ENCODE measurements at places on chromosomes 4 and X.
A peak's percentile ranks its signal among the peaks of the same experiment; 100 is the strongest.

DNA sequence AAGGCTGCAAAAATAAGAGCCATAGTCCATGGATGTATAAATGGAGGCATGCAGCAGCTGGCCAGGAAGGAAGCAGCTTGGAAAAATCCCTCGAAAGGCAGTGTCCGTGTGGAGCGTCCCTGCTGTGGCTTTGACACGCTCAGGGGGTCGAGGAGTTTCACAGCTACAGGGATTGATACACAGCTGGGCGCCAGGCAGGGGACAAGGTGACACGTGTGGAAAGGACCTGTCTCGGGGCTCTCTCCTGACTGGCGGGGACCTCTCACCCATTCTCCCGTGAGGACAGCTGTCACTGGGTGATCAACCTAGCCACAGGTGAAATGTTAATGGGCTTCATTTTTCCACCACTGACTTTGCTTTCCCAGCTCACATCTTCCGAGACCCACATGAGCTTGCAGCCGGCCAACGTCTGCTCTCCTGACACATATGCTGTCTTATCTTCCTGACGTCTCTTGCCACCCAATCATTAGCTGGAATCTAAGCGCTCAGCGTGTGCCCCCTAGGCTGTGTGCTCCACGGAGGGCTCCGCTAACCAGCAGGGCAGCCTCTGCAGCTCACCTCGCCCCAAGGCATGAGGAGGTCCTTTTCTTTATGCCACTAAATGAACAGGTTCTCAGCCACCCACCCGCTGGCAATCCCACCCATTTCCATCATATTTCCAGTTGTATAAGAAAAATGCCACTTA lies 89.4 kb upstream of the AFAP1 start:
- no peaks in the 10 kb centered on the region for H3K36me3 ChIP-seq
- no peak overlapping the region for H3K27ac ChIP-seq
- DNase-seq, result no peak

GRCh38 chrX:45907786-45908185 lies 637.4 kb downstream of the ZNF674 start:
- H3K4me3 ChIP-seq, result no peak overlapping the region
- H3K27ac ChIP-seq, result no peak overlapping the region
- no peak for DNase-seq
- no peaks in the 10 kb centered on the region for H3K4me1 ChIP-seq
- H3K27me3 ChIP-seq, result no peaks in the 10 kb centered on the region

DNA sequence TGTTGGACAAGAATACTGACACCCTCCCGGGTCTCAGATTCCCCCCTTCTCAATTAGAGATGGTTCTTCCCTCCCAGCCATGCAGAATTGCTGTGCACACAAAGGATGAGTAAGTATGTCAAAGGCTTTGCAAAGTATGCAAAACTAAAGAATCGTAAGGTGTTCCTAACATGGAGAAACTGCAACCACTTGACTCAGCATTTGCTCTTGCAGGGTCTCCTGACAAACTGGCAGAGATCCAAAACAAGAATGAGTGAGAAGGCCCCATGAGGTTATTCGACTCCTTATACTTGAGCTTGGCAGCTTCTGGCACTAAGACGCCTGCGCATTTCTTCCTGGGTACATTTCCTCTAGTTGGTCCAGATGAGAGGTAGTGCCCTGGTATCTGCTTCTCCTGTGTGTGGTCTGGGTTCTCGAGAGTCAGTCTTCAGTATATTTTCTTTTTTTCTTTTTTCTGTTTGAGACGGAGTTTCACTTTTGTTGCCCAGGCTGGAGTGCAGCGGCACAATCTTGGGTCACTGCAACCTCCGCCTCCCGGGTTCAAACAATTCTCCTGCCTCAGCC lies 8.2 kb downstream of the FAM184B start:
- peaks cover 14% of the 10 kb centered on the region for H3K27me3 ChIP-seq
- H3K4me1 ChIP-seq, result no peaks in the 10 kb centered on the region
- no peak overlapping the region for H3K27ac ChIP-seq
- no peaks in the 10 kb centered on the region for H3K36me3 ChIP-seq

DNA sequence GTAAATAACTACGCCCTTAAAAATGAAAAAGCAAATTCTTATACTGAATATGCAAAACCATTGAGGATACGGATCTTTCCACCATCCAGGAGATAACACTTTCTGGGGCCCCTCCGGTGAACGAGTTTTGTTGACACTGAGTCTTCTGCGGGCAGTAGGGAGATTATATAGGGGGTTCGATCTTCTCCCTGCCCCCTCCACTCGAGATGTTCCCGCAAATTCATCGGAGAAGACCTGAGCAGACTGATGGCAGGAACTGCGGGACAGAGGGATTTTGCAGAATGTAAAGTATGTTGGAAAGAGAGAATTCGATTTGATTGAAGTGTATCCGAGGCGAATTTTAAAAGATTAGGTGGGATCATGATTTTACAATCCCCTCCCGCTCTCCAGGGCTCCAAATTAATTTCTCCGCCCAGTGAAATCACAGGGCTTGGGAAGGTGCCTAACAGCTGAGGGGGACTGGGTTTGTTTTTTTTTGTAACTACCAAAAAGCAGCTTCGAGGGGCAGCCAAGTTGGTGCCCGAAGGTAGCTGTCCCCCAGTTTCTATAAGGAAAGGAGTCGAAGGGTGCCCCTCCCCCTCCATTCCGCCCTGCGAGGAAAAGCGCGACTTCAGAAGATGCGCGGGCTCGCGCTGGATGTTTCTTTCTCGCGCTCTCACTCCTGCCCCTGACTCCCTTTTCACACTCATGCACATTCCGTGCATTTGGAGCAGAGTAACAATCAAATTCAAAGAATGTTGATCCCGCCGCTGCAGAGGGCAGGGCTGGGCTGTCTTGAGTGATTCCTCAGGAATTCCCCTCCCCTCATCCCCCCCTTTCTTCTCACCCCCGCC lies 1.2 kb downstream of the TMEM255A start:
- no peak for DNase-seq
- H3K27ac ChIP-seq, result peak overlapping the region; percentile 87
- peaks cover 21% of the 10 kb centered on the region for H3K4me1 ChIP-seq
- H3K36me3 ChIP-seq, result no peaks in the 10 kb centered on the region
- peaks cover 60% of the 10 kb centered on the region for H3K27me3 ChIP-seq

- no peak overlapping the region for H3K4me3 ChIP-seq
- DNase-seq, result no peak
- peaks cover 3% of the 10 kb centered on the region for H3K36me3 ChIP-seq
- H3K27me3 ChIP-seq, result no peaks in the 10 kb centered on the region
- H3K27ac ChIP-seq, result no peak overlapping the region
Measured at GRCh38 chrX:2679534-2680485, 11.3 kb upstream of the CD99 start.

DNA sequence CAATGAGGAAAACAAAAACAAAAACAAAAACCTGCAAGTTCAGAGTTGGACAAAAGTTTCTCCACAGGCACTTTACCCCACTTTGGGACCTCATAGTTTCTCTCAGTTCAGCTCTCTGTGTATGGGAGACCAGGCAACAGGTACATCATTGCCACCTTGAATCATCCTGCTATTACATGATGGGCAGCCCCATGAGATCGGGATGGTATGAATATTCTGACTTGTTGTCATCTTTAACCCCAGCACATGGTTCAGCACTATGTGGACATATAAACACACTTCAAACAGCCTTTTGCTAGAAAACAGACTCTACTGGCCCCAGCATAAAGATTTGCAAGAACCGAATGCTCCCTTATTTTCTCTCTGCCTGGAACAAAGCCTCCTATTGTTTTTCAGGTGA lies 176.9 kb upstream of the SCML1 start:
- H3K4me1 ChIP-seq, result peaks cover 10% of the 10 kb centered on the region
- DNase-seq, result no peak
- H3K4me3 ChIP-seq, result no peak overlapping the region
- H3K27me3 ChIP-seq, result peaks cover 5% of the 10 kb centered on the region
- no peaks in the 10 kb centered on the region for H3K36me3 ChIP-seq
- H3K27ac ChIP-seq, result no peak overlapping the region

DNA sequence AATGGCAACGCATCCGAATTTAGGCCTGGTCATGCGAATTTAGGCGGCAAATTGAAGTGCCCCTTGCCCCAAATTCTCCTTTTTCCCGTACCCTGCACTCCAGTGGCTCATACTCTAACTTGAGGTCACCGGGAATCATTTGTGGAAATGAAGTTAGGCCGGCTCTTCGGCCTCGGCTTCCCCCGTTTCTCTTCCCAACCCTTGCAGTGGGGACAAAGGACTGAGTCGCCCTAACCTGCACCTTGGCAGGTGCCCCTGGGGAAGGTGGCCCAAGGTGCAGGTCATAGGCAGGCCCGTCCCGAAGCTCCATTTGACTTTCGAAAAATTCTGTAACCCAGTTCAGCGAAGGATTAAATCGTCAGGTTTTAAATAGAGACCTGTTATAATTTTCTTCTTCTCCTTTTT lies 811 bp downstream of the SRD5A3 start:
- peaks cover 2% of the 10 kb centered on the region for H3K36me3 ChIP-seq
- no peak for DNase-seq
- H3K4me1 ChIP-seq, result peaks cover 36% of the 10 kb centered on the region
- H3K27ac ChIP-seq, result peak overlapping the region; percentile 79
- H3K4me3 ChIP-seq, result peak overlapping the region; percentile 89
- H3K27me3 ChIP-seq, result no peaks in the 10 kb centered on the region

DNA sequence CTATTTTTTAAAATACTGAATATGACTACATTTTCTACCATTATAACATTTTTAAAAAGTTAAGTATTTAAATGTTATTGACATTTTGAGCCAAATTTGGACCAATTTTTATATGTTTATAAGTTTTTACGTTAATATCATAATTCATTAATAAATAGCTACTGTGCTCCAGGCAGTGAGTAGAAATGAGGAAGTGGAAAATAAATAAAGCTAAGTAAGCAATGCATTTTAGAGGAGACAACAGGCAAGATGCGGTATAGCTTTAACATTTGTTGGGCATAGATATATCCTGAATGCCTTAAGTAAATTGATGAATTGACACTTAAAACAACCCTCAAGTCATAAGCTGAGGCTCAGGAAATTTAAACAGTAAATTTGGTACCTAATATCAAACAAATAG lies 474.8 kb downstream of the PCDH10 start:
- H3K4me3 ChIP-seq, result no peak overlapping the region
- H3K27ac ChIP-seq, result no peak overlapping the region
- H3K36me3 ChIP-seq, result no peaks in the 10 kb centered on the region
- DNase-seq, result no peak
- H3K27me3 ChIP-seq, result no peaks in the 10 kb centered on the region

DNA sequence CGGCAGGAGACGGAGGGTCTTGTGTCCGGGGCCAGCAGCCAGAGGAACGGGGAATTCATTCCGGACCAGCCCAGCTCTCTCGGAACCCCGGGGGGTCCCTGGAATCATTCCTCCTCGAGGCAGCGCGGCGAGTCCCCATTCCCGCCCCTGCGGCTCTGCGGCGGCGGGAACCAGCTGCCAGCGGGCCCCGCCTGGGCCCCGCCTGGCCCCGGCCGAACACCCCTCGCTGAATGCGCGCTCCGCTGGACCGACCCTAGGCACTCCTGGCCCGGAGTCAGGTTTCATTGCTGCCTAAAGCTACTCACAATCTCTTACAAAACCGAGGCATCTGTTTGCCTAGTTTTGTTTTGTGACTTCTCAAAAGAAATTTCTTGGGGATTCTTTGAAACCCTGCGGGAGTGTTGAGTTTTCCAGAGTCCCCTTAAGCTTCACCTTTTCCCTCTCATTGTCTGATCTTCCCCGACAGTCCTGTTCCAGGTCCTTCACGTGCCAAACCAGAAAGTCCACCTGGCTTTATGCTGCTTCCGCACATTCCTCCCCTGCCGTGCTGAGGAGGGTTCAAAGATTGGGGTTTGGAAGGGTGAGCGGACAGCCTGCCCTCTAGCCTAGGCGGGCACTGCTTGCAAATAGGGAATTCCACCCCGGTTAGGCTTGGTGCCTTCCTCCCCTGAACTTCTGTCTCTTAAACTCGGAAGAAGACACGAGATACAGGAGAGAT lies 789 bp downstream of the ARHGAP10 start:
- no peak for DNase-seq
- peak overlapping the region; percentile 84 for H3K27ac ChIP-seq
- H3K27me3 ChIP-seq, result peaks cover 31% of the 10 kb centered on the region
- peaks cover 2% of the 10 kb centered on the region for H3K36me3 ChIP-seq

- H3K36me3 ChIP-seq, result peaks cover 3% of the 10 kb centered on the region
- H3K4me1 ChIP-seq, result peaks cover 14% of the 10 kb centered on the region
- no peak overlapping the region for H3K4me3 ChIP-seq
- no peak for DNase-seq
- peaks cover 3% of the 10 kb centered on the region for H3K27me3 ChIP-seq
- H3K27ac ChIP-seq, result no peak overlapping the region
Measured at GRCh38 chrX:47518144-47518543, 35.1 kb upstream of the ZNF41 start.

DNA sequence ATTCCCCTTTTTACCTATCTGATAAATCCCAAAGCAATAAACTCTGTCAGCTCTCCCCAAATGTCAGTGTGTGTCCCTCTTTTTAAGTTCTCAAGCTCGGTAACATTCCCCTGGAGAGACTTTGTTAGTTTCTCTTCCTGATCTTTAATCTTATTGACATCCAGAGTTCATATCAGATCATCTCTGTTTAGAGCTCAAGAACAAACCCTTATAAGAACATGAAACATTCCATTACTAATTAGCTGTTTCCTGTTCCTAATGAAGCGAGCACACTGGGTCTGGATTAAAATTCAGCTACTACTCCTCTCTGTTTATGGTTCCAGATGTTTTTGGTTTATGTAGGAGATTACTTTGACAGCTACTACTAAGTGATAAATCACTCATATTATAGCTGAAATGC lies 681.5 kb downstream of the DACH2 start:
- no peak overlapping the region for H3K4me3 ChIP-seq
- DNase-seq, result no peak
- no peaks in the 10 kb centered on the region for H3K36me3 ChIP-seq
- no peaks in the 10 kb centered on the region for H3K27me3 ChIP-seq

DNA sequence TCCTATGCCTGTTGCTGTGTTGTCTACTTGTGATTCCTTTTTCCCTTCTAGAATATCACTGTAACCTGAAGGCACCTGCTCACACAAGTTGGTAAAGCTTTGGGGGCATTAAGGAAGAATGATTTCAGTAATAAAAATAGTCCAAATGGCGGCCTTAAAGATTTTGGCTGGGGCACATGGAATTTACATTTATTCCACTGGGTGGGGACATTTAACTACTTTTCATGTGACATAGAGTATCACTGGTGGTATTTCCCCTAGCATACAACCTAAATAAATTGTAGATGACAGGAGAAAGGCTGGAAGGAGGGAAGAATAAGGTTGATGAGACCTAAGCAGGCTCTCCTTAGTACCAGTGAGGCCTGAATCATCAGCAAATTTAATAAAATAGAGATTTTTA lies 121.8 kb upstream of the EDA2R start:
- H3K27ac ChIP-seq, result no peak overlapping the region
- no peaks in the 10 kb centered on the region for H3K4me1 ChIP-seq
- H3K27me3 ChIP-seq, result no peaks in the 10 kb centered on the region
